ENCODE measurements at places on chromosomes 2 and 18.

GRCh38 chr2:183967756-183968155 is 630.6 kb upstream of the ZNF804A start:
- no peak for DNase-seq

DNA sequence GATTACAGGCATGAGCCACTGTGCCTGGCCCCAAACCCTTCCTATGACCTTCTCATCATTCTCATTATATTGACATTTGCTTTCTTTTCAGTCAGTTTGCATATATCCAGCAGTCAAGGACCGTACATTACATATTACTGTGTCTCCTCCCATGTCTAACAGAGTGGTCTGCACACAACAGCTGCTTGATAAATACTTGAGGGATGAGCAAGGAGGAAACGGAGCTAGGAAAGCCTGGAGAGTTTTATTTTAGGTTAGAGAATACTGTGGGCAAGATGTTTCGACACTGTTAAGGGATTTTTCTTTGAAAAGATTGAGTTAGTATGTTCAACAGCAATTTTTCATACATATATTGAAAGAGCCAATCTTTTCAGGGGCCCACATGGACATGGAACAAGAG is 76.2 kb upstream of the CHRNA1 start:
- DNase-seq, result no peak

DNA sequence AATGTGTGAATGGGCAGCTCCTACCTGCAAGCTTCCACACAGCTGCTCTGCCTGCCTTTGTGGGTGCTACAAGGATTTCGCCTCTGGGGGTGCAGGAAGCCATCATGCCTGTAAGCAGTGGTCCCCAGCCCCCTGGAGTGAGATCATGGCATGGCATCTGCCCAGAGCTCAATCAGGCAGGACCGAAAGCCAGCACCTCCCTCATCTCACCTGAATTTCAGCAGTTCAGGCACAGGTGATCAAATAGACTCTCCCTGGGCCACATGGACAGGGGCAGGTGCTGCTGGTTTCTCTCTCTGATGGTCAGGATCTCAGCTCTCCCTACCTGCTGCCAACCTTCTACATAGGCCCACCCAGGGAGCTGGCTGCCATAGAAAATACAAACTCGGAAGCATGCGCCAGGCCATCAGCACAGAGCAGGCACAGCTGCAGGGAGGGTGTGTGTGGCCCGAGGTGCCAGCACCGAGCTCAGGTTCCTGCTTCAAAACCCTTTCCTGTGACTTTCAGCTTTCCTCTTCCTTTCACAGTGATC is 133.2 kb upstream of the ID2 start:
- DNase-seq, result no peak

DNA sequence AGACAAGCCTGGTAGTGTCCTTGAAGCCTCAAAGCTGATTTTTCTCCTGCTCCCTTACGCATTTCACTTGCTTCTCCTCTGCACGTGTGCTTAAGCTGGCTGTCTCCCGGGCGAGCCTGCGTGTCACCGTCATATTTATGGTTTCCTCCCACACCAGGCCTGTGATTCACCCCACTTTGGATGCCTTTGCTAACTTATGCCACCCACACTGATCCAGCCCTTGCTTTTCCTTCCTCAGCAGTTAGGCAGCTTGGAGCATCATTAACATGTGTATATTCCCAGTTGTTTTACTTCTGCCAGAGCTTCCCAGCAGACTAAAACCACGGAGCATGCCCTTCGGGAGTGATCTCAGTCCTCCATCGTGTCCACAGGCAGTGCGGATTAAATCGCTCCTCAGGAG is 2.2 kb downstream of the ST3GAL5 start:
- DNase-seq, result no peak

DNA sequence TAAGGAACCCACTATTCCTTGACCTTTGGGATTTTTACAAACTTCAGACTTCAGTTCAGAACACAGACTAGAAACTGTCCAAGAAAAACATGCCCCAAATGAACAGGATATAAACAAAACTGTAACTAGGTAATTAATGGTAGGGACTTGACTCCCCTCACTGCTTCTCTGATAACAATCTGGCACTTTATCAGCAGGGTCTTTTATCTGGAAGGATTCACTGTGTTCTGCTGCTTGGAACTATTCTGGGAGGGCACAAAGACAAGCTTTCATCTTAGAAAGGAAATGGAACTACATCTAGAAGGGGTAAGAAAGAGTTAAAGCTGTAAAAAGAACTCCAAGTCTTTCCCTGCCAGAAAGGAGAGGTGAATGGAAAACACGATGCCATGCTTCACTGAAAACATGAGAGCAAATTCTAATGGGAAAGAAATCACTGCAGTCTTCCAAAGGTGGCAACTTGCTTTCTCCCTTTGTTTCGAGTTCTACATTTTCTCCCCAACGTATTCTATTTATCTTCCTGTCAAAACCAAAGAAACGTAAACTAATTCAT is 181.2 kb downstream of the THADA start:
- no peak for DNase-seq

- no peak for DNase-seq
Measured at GRCh38 chr2:67792681-67793091, 270.1 kb downstream of the C1D start.

DNA sequence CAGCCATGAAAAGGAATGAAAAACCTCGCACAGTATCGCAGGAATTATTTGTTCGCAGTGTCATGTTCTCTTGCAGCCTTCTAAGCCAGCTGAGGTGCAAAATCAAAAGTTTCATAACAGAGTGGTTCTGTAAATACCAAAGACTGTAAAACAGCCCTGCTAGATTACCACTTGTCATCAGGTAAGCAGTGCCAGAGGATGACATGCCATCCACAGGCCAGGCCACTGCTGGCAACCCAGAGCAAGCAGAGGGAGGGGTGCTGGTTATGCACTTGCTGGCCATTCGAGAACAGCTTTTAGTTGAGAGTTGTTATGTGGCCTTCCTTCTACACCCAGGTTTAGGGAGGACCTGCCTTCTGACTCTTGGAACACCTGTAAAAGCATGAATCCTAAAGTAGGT is 114.3 kb upstream of the MGAT5 start:
- no peak for DNase-seq

DNA sequence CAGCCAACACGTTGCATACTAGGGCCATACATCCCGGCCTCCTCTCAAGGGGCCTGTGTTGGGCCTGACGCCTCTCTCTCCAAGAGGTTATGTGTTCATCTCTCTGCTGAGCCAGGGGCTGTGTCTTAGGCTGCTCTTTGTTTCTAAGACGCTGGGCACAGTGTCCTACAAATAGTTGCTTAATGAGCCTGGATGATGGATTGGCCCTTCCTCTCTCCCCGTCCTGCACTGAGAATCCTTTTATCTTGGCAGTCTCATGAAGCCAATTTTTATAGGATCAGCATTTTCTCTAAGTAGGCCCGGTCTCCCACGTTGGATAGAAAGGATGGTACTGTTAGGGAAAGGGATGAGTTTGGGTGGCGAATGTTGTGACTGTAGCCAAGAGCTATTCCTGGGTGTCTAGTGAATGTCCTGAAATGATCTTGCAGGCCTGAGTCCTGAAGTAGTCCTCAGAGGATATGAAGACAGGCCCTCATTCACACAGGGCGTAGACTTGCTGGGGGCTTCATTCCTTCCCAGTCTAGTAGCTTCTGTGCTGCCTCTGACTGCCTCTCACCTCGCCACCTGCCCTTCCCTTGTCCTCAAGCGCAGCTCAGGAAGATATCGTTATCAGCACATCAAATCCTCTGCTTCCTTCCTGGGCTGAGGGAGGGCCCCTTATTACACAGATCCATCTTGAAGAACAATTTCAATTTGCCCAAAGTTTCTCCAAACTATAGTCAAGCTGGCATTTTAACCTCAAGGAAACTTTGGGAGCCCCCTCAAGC is 8.8 kb downstream of the LBH start:
- no peak for DNase-seq

- DNase-seq, result no peak
Measured at GRCh38 chr2:96106991-96107707, 9.2 kb downstream of the ADRA2B start.

DNA sequence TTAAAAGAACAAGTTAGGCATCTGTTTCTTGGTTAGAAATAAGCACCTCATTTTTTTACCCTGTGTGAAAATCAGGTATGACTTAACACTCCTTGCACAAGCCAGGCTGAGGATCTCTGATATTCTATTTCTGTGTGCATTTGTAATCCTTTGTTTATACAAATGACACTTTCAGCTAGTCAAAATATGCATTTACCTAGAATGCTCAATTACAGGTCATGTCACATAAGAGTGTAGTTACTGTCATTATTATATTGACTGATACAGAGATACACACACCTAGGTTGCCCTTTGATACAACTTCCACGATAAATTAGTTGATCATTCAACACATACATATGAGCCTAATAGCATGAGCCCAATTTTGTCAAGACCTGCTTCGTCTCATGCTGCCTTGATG is 144.3 kb downstream of the CHST9 start:
- no peak for DNase-seq

GRCh38 chr2:239479471-239479870 is 78.7 kb upstream of the HDAC4 start:
- no peak for DNase-seq

DNA sequence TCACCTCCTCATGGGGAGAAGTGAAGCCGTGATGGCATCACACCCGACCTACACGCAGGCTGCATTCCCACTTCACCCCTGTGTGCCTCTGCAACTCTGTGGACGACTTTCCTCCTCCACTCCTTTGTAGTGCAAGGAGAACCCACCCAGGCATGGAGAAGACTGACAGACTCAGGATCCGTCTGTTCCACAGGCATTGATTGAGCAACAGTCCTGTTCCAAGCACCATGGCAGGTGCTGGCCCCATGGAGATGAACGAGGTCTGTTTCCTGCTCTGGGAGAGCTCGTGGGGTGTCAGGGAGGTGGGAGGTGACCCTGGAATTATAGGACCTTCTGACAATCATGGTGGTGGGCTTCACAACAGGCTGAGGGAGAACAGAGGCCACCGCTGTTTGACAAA is 284.7 kb upstream of the HDAC4 start:
- no peak for DNase-seq

DNA sequence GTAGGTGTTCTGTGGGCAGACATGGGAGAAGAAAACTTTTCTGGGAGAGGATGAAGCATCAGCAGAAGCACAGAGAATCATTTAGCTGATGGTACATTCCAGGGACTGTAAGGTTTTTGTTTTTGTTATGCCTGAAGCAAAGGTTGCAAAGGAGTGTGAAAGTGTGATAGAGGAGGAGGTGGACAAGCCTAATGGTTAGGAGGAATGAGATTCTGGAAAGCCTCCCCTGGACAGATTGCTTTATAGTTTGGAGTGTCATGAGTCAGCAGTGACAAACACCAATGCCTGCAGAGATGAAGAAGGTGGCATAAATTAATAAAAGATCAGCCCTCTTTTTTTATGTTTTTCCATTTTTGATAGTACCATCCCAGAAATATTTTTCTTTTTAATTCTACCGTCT is 171.6 kb upstream of the BOD1L2 start:
- DNase-seq, result no peak

- no peak for DNase-seq
Measured at GRCh38 chr2:133568172-133568571, at the start of gene NCKAP5. NCKAP5 (minus strand) TSS chr2:133568463; CDS start chr2:133517526, 50,937 bp downstream.

GRCh38 chr2:203453858-203454451 is 81.1 kb downstream of the RAPH1 start:
- peak; percentile 85 for DNase-seq

DNA sequence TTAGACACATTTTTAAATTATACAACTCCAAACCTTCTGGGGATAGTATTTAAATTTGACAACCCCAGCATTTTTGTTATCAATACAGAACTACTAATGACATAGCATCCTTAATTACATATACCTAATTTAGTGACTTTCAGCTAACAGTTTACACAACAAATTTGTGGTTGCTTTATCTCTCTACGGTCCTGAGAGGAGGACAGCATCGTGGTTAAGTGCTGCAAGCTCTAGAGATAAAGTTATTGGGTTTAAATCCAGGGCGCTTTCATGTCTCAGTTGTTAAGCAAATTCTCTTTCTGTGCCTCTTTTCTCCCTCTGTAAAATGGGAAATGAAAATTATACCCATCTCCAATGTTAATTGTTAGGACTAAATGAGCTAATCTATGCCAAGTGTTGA is 129.3 kb downstream of the METTL4 start:
- no peak for DNase-seq

DNA sequence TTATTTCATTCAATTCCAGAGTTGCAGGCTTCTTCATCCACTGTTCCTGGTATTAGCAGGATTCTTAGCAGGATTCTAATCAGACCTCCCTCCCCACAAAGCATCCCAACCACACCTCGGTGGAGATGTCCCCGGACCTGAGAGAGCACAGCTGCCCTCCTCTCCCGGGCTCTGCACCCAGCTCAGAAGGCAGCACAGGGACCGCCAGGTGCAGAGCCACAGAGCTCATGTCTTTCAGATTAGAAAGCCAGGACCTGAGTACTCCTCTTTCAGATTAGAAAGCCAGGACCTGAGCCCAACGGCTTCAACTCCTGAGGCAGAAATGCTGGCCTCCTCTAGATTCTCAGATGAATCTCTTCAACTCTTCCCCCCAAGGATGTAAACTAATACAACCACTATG is 152.3 kb downstream of the MYO5B start:
- no peak for DNase-seq

DNA sequence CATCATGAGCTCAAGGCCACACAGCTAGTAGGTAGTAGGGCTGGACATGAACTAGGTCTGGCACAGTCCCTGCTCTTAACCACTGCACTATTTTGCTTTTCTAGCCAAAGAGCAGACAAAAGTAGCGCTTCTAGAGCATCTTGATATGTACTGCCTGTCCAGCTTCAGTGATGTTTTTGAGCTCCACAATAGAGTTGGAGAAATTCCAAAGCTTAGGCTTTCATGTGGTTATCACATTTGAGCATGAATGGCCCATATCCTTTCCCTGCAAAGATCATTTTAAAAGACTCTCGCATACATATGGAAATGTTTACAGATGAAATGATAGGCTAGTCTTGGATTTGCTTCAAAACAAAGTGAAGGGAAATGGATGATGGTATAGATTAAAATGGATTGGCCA is 128.7 kb downstream of the MAP3K20 start:
- peak; percentile 26 for DNase-seq

GRCh38 chr2:238238766-238239542 is 884 bp downstream of the HES6 start:
- no peak for DNase-seq

DNA sequence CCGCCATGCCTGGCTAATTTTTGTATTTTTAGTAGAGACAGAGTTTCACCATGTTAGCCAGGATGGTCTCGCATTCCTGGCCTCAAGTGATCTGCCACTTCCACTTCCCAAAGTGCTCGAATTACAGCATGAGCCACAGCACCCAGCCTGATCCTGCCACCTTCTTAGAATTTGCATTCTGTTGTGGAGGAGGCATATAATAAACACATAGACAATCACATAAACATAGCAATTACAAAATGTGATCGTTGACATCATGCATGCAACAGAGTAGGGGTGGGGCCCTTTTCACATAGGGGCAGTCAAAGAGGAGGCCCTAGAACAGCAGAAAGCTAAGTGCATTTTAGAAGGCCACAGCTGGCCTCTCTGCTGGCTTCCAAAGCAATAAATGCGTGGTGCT is 39.9 kb upstream of the TSPYL6 start:
- DNase-seq, result no peak

GRCh38 chr18:41004324-41004723 is 950.7 kb upstream of the PIK3C3 start:
- DNase-seq, result no peak

Measured in Karpas-422 (cell line).